ENCODE measurements at places on chromosomes 1 and 21. TPM values are rescaled to one million over a fixed set of nuclear protein-coding genes. Genes with fewer than 3 reads are reported as not detected.
A peak's percentile ranks its signal among the peaks of the same experiment; 100 is the strongest.

GRCh38 chr1:222454782-222455181 is 93.1 kb downstream of the HHIPL2 start:
- no peak for DNase-seq

GRCh38 chr21:31335957-31336738 is 7.9 kb downstream of the TIAM1 start:
- peak; percentile 65 for DNase-seq

- no peak for DNase-seq
Observed at GRCh38 chr1:20307026-20307425, 16.4 kb downstream of the VWA5B1 start.

DNA sequence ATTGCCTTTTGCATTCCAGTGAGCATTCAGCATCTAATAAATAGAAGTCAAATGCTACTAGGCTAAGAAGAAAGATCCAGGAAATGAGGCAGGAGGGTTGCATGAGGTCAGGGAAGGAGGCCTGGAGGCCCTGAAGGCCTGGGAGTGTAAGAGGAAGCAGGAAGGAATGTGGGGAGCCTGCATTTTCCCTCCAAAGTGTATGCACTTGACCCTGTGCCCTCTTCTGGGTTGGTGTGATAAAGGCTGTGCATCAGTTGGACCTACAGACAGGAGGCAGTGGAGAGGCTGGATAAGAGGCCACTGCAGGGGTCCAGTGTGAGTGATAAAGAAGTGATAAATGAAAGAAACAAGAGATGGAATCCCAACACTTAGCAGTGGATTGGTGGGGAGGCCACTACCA is 20.4 kb downstream of the KIAA1614 start:
- DNase-seq, result no peak

- DNase-seq, result no peak
Observed at GRCh38 chr1:1430992-1431844, 4.3 kb upstream of the VWA1 start.

OR6P1 gene
- not detected for total RNA-seq

- no peak for DNase-seq
Observed at GRCh38 chr1:99613716-99614115, 32.2 kb upstream of the PALMD start.

GRCh38 chr1:179105393-179105792 is 23.5 kb downstream of the TOR3A start:
- no peak for DNase-seq

TMEM200B gene
- 1.7 TPM for total RNA-seq

Data from right atrium auricular region (tissue), 2 donors.